ENCODE measurements at places on chromosomes 5 and 9. TPM values are rescaled to one million over a fixed set of nuclear protein-coding genes. Genes with fewer than 3 reads are reported as not detected.

GRCh38 chr5:57988813-57989212 is 471.1 kb downstream of the PLK2 start:
- no peak for DNase-seq
- H3K27me3 ChIP-seq = no peaks in the 10 kb centered on the region
- no peaks in the 10 kb centered on the region for H3K4me1 ChIP-seq
- H3K36me3 ChIP-seq = no peaks in the 10 kb centered on the region
- no peak overlapping the region for H3K4me3 ChIP-seq

GRCh38 chr9:122058709-122059108 is 34.4 kb downstream of the TTLL11 start:
- no peak for DNase-seq
- peaks cover 7% of the 10 kb centered on the region for H3K4me1 ChIP-seq
- no peak overlapping the region for H3K27ac ChIP-seq
- no peaks in the 10 kb centered on the region for H3K36me3 ChIP-seq

- no peaks in the 10 kb centered on the region for H3K36me3 ChIP-seq
- H3K27ac ChIP-seq = peak overlapping the region; percentile 23
- H3K4me1 ChIP-seq = no peaks in the 10 kb centered on the region
- DNase-seq = peak; percentile 49
- no peaks in the 10 kb centered on the region for H3K27me3 ChIP-seq
These were observed 95.7 kb downstream of the TTC39B start for GRCh38 chr9:15211160-15211814.

NPR2 gene
- total RNA-seq = 24.6 TPM

GRCh38 chr5:125214080-125214479 is 467.6 kb upstream of the ZNF608 start:
- no peaks in the 10 kb centered on the region for H3K27me3 ChIP-seq
- H3K4me1 ChIP-seq = no peaks in the 10 kb centered on the region
- H3K36me3 ChIP-seq = no peaks in the 10 kb centered on the region
- no peak overlapping the region for H3K27ac ChIP-seq
- DNase-seq = no peak

CCDC69 gene
- total RNA-seq = 4.1 TPM

BRINP1 gene
- total RNA-seq = 2.7 TPM

DNA sequence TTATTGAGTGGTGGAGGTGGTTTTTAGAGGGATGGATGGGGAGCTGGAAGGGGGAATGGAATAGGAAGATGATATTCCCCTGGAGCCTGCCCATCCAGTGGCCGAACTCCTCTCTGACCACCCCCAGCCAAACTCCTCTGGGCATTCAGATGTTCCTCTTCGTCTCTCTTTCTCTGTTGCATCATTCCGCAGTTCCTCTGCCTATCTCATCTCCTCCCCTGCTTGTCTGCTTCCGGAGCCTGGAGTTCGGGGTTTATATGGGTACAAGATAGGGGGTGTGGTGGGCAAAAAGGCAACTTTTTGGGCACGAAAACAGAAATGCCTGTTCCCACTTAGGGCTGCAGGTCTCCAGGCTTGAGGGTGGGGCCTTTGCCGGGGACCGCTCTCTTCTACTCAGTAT is 12.2 kb upstream of the CDK5RAP2 start:
- H3K4me1 ChIP-seq = no peaks in the 10 kb centered on the region
- no peak overlapping the region for H3K4me3 ChIP-seq
- no peaks in the 10 kb centered on the region for H3K36me3 ChIP-seq
- H3K27ac ChIP-seq = no peak overlapping the region
- H3K27me3 ChIP-seq = no peaks in the 10 kb centered on the region

- no peaks in the 10 kb centered on the region for H3K27me3 ChIP-seq
- H3K27ac ChIP-seq = no peak overlapping the region
- H3K36me3 ChIP-seq = peaks cover 49% of the 10 kb centered on the region
- peaks cover 2% of the 10 kb centered on the region for H3K4me1 ChIP-seq
- no peak overlapping the region for H3K4me3 ChIP-seq
- DNase-seq = no peak
These were observed 51.1 kb upstream of the LRRTM2 start for GRCh38 chr5:138926257-138926656.

DNA sequence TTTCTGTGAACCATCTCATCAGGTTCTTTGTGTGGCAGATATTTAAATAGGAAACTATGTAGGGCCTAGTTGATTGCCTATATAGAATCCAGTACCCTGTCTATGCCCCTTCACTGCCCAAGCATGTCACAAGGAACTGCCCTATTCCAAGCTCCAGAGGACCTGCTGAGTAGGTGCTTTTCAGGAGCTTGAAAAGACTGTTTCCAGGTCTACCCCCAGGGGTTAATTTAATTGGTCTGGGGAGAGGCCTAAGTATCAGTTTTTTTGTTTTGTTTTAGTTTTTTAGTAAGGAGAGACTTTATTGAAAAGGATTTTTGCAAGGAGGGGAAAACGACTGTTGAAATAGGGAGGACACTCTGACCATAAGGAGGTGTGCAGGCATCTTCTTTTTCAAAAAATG is 43.3 kb downstream of the EXOSC2 start:
- no peak overlapping the region for H3K27ac ChIP-seq
- no peak overlapping the region for H3K4me3 ChIP-seq
- H3K27me3 ChIP-seq = no peaks in the 10 kb centered on the region
- no peak for DNase-seq
- H3K4me1 ChIP-seq = peaks cover 3% of the 10 kb centered on the region

SOWAHA gene
- total RNA-seq = 0.10 TPM

DNA sequence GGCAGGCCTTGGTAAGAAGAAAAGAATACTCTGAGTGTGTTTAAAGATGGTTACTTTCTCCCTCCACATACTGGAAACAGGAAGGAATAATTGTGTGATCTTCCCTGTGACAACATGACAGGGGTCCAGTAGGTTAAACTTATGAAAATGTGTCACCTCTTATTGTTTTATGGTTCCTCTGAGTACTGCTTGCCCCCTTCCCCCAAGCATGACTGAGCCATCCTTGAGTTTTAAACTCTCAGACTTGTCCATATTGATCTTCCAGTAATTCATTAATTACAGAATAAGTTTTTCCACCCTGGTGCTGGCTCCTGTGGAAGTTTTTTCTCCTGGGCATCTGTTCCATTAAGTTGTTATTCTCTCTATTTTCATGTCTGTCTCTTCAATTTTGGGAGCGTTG is 95.8 kb downstream of the CNTLN start:
- no peak overlapping the region for H3K4me3 ChIP-seq
- no peaks in the 10 kb centered on the region for H3K27me3 ChIP-seq
- no peak for DNase-seq
- H3K36me3 ChIP-seq = no peaks in the 10 kb centered on the region
- H3K4me1 ChIP-seq = no peaks in the 10 kb centered on the region

- H3K27me3 ChIP-seq = no peaks in the 10 kb centered on the region
- peak; percentile 41 for DNase-seq
- no peak overlapping the region for H3K4me3 ChIP-seq
- no peak overlapping the region for H3K27ac ChIP-seq
- peaks cover 12% of the 10 kb centered on the region for H3K4me1 ChIP-seq
These were observed 77.3 kb downstream of the AMBP start for GRCh38 chr9:114000671-114001409.

DNA sequence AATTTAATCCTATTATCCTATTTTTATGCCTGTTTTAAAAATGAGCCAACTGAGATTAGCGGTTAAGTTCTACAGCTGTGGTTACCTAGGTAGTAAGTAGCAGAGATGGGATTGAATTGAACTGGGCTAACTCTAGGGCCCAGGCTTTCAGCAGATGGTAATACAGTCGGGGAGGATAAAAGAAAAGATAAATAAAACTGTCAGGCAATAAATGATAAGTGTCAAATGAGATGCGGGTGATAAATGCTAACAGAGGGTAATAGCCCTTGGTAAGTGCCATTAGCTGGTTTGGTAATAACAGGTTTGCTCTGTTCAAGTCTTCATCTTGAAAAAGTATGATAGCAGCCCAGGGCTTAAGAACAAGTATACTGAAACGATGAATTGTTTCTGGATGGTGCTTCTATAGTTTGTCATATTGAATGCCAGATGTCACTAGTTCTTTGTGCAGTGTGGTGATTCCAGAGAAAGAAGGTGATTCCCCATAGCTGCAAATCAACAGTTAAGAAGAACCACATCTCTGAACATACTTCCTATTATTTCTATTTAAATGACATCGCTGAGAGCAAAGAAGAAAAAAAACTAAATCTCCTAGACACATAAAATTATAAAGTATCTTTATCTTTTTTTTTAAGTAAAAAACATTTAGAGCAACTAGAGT is 360.8 kb upstream of the PANK3 start:
- H3K36me3 ChIP-seq = no peaks in the 10 kb centered on the region
- H3K27ac ChIP-seq = no peak overlapping the region
- no peaks in the 10 kb centered on the region for H3K4me1 ChIP-seq
- no peak for DNase-seq
- no peaks in the 10 kb centered on the region for H3K27me3 ChIP-seq

All from astrocyte (in vitro differentiated cells and primary cell).